ENCODE measurements at places on chromosomes 7 and 10. TPM values are rescaled to one million over a fixed set of nuclear protein-coding genes. Genes with fewer than 3 reads are reported as not detected.

GRCh38 chr10:74223755-74224529, 72.9 kb downstream of the ADK start:
- DNase-seq: no peak

- DNase-seq: no peak
Measured at GRCh38 chr10:3413937-3414666, 241.5 kb upstream of the PITRM1 start.

ZNF282 gene
- 16.9 TPM for total RNA-seq

- DNase-seq: no peak
Measured at GRCh38 chr7:97873606-97874005, 1.4 kb upstream of the ASNS start.

GRCh38 chr10:23171232-23171876, 20.8 kb upstream of the PTF1A start:
- no peak for DNase-seq

GRCh38 chr10:18231480-18231879, 91.3 kb downstream of the CACNB2 start:
- peak; percentile 4 for DNase-seq

FAM25G gene
- not detected for total RNA-seq

GRCh38 chr7:20019757-20020432, 197.3 kb downstream of the MACC1 start:
- DNase-seq: no peak

RBM20 gene
- total RNA-seq: 7.7 TPM

GRCh38 chr7:135905355-135905754, 71.8 kb downstream of the MTPN start:
- no peak for DNase-seq

DNA sequence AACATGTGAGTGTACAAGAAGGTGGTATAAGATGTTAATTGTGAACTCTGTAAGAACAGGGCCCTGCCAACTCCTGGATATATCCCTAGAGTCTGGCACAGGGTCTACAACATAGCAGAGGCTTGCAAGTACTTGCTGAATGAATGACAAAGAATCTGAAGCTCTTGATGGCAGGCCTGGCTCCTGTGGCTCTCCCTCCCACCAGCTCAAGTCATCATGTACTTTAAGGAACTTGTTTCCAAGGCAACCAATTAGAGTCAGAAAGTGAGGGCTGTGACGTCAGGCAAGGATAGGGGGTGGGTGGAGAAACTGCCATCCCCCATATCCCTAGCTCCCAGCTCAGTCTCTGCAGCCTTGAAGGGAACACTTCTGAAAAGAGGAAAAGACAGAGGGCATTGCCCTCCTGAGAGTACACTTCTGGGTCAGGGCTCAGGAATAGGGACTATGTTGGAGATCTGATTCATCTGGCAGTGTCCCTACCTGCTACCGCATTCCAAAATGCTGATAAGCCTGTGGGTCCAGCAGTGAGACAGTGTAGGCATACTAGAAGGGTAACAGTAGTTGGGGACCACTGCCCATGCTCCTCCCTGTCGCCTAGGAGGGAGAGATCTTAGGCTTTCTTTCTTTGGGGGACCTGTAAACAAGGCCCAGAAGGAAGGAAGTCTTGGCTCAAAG, 34.6 kb upstream of the BTRC start:
- DNase-seq: no peak

CPA4 gene
- not detected for total RNA-seq

DNA sequence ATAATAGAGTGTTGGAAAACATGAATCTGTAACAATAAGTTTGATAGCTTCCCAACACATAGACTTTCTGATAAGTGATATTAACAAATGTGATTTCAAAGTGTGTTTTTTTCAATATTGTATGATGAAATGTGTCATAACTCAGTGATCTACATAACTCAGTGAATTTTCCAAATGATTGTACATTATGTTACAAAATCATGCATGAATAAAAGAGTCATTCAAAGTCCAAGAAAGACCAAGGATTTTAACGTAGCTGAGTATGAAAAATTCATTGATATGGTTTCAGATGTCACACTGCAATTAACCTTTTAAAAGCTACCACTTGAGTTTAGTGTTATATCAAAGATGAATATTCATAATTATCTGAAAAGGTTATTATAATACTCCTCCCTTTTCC, 111.2 kb downstream of the MYOF start:
- no peak for DNase-seq

- DNase-seq: no peak
Measured at GRCh38 chr7:102439963-102440795, 6.8 kb downstream of the ORAI2 start.

DNA sequence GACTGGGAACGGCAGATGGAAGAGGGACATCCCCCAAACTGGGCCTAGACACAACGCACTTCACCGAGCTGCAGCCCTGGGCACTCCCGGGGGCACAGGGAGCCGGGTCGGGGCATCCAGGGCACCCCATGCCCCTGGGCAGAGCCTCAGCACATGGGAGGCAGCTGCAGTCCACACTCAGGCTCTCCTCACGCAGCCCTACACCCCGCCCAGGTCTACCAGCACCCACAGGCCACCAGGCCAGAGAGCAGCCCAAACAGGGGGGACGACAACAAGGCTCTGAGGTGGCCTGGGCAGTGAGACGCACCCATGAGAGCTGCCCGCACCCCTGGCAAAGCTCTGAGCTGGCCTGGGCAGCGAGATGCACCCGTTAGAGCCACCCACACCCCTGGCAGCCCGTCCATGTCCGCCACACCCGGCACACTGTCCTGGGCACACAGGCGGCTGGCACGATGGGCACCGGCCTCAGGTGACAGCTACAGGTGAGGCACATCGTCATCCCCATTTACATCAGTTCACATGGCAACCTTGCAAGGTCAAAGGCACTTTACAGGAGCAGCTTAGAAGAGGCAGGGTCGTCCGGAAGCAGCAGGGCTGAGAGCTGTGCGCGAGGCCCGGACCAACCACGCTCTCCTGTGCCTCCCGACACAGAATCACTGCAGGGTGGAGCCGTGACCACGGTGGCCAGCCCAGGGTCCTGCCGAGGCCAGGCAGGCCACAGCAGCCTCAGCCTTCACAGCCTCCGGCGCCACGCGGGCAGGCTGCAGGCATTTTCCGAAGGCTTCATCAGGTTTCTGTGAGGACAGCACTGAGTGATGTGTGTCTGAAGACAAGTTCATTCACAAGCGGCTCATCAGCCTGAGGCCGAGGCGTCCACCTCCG, 228.6 kb downstream of the MAD1L1 start:
- DNase-seq: no peak

GRCh38 chr10:119100434-119101238, 3.3 kb upstream of the DENND10 start:
- no peak for DNase-seq

SFTPA1 gene
- 7.1 TPM for total RNA-seq

- no peak for DNase-seq
Measured at GRCh38 chr10:103549349-103549685, 55.8 kb downstream of the NEURL1 start.

- no peak for DNase-seq
Measured at GRCh38 chr7:150317748-150318444, 5.3 kb upstream of the LRRC61 start.

DNA sequence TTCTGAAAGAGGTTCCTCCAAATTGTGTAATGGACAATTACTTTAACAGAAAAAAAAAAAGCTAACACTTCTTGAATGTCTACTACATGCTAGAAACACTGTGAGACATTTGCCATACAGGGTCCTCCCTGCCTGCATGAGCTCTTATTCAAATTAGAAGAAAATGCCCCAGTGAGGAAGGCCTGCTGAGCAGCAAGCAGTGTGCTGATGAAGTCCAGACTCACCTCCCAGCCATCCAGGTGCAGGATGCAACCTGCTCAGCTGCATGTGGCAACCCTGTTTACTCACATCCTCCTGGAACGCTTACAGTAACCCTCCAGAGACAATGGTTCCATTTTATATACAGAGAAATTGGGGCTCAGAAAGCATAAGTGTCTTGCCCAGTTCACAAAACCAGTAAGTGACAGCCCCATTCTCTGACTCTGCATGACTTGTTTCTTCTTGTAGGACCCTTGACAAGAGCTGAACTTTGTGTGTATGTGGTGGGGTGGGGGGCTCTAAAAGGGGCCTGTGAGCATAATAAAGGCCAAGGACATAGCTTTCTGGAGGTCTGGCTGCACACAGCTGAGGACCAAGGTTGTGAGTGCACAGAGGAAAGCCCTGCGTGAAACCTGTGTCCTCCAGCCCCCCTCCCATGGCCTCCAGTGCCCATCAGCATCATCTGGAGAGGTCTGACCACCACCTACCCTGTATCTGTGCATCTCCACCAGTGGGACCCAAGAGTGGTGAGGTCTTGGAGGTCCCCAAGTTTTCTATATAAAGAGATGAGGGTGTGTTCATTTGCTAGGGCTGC, 387.8 kb downstream of the GRID1 start:
- peak; percentile 83 for DNase-seq

DNA sequence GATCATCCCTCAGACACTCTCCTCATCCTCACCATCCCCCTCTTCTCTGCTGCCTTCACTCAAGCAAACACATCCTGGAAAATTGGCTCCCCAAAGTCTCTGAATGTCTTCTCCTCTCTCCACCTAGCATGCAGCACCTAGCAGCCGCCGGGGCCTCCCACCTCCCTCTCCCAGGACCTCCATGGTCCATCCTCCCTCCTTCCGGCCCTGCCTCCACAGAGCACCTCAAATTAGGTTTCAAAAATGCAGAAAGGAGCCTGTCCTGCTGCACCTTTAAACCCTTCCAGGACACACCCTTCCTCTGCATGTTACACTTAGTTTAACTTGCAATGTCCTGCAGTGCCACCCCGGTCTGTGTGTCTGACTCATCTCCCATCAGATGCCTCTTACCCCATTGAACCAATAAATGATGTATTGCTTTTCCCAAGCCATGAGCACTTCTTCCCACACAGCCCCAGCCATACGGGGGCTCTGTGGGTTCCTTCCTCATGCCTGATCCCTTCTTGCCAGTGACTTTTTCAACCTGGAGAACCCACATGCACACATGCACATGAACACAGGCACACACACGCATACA, 582.5 kb upstream of the MGMT start:
- peak; percentile 66 for DNase-seq

GRCh38 chr10:94111367-94111766, 117.6 kb downstream of the PLCE1 start:
- DNase-seq: no peak

DNA sequence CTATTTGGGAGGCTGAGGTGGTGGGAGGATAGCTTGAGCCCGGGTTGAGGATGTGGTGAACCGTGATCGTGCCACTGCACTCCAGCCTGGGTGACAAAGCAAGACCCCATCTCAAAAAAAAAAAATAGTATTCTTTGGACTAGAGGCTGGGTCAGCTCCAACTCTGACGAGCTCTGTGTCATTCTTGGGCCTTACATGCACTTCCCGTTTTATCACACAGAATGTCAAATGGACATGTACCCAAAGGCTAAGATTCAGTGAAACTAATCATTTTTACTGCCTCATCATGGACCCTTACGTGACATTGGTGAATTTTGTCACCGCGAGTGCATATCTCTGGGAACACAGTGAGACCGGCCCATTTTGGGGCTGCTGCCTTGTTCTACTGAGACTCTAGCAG, 27.3 kb downstream of the PALD1 start:
- no peak for DNase-seq

GRCh38 chr10:80452069-80452468, 2.0 kb upstream of the TSPAN14 start:
- no peak for DNase-seq

NEUROG3 gene
- not detected for total RNA-seq

GRCh38 chr10:919481-919880, 12.0 kb downstream of the LARP4B start:
- no peak for DNase-seq

GRCh38 chr7:36506820-36507219, 117.2 kb downstream of the ANLN start:
- peak; percentile 72 for DNase-seq

GRCh38 chr7:33494474-33494873, 365.1 kb downstream of the BBS9 start:
- no peak for DNase-seq

GRCh38 chr10:126659750-126660149, 10.7 kb downstream of the C10orf90 start:
- no peak for DNase-seq

- no peak for DNase-seq
Measured at GRCh38 chr7:148983200-148984146, 44.8 kb downstream of the PDIA4 start.

- DNase-seq: no peak
Measured at GRCh38 chr10:4474829-4475228, 351.2 kb upstream of the AKR1E2 start.

- peak; percentile 53 for DNase-seq
Measured at GRCh38 chr10:42734536-42734935, 48.1 kb upstream of the BMS1 start.

DNA sequence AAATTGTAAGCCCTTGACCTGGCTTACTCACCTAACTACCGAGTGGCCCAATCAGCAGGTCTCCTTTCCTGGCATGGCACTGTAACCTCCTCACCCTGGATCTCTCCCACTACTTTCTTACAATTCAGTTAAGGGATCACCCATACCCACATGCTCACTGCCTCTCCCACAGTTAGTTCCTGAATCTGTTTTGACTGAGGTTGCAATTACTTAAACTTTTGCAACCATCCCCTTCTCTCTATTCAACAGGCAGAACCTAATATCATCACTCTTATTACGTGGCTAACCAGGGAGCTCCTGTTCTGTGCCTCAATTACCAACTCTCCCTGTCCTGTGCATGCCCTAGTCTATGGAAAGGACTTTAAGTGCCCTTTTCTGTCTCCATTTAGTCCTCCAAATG, 84.2 kb upstream of the IKZF1 start:
- DNase-seq: no peak

- no peak for DNase-seq
Measured at GRCh38 chr7:157255201-157255606, 81.6 kb upstream of the DNAJB6 start.
